ENCODE measurements at places on chromosomes 13 and 19. TPM values are rescaled to one million over a fixed set of nuclear protein-coding genes. Genes with fewer than 3 reads are reported as not detected.

Gene LGALS14
- not detected for total RNA-seq

Gene TRAPPC2B
- total RNA-seq, result 10.2 TPM

Gene PEAK3
- not detected for total RNA-seq

Gene KL
- total RNA-seq, result not detected

Gene ZNF850
- 5.5 TPM for total RNA-seq

Gene ZNF57
- 7.0 TPM for total RNA-seq

Gene C13orf46
- total RNA-seq, result 0.39 TPM

Gene LAIR1
- not detected for total RNA-seq

Gene NXNL1
- not detected for total RNA-seq

Gene MED26
- 5.8 TPM for total RNA-seq

Gene FBN3
- total RNA-seq, result not detected

Gene PPP1R13L
- total RNA-seq, result 8.6 TPM

Gene MEF2B
- total RNA-seq, result 0.13 TPM

Gene HPN
- not detected for total RNA-seq

Gene CLEC17A
- not detected for total RNA-seq

Gene SYNGR4
- total RNA-seq, result not detected

Gene CLDND2
- total RNA-seq, result not detected

Gene OLFM2
- total RNA-seq, result 0.71 TPM

Gene CGB8
- not detected for total RNA-seq

Gene PALM
- 14.3 TPM for total RNA-seq

Gene IL12RB1
- 0.18 TPM for total RNA-seq

Gene UCHL3
- total RNA-seq, result 65.3 TPM

Gene TYROBP
- not detected for total RNA-seq

Gene CCL25
- not detected for total RNA-seq

Gene SPACA4
- total RNA-seq, result not detected

Gene BBC3
- total RNA-seq, result 24.2 TPM

Gene ZNF136
- total RNA-seq, result 5.5 TPM

Gene HIPK4
- not detected for total RNA-seq

Gene FCHO1
- total RNA-seq, result 0.56 TPM

Gene ELF1
- total RNA-seq, result 63.6 TPM

Gene ZSCAN4
- total RNA-seq, result not detected

Gene RFPL4AL1
- total RNA-seq, result not detected

Gene ATP4A
- total RNA-seq, result not detected

Gene LTBP4
- total RNA-seq, result 6.1 TPM

Gene UQCR11
- total RNA-seq, result 81.8 TPM

Gene TDRD12
- 0.40 TPM for total RNA-seq

Gene TEKTIP1
- not detected for total RNA-seq

Gene KIR2DL4
- total RNA-seq, result not detected

Gene ONECUT3
- total RNA-seq, result not detected

All from pulmonary artery endothelial cell (primary cell).